Activated T-cell treated with anti-CD3 and anti-CD28 coated beads, Interleukin-2, amount 50 U/mL, for 72 hours (primary cell): ENCODE measurements at places on chromosomes 3 and 15.

GRCh38 chr3:160052385-160053047 is 63.9 kb downstream of the IL12A start:
- no peak for DNase-seq

GRCh38 chr3:24661175-24661584 is 166.5 kb upstream of the THRB start:
- DNase-seq, result no peak

GRCh38 chr3:181921220-181921619 is 209.5 kb downstream of the SOX2 start:
- DNase-seq, result no peak

- no peak for DNase-seq
These were observed 112.6 kb upstream of the MB21D2 start for GRCh38 chr3:193030276-193030675.

DNA sequence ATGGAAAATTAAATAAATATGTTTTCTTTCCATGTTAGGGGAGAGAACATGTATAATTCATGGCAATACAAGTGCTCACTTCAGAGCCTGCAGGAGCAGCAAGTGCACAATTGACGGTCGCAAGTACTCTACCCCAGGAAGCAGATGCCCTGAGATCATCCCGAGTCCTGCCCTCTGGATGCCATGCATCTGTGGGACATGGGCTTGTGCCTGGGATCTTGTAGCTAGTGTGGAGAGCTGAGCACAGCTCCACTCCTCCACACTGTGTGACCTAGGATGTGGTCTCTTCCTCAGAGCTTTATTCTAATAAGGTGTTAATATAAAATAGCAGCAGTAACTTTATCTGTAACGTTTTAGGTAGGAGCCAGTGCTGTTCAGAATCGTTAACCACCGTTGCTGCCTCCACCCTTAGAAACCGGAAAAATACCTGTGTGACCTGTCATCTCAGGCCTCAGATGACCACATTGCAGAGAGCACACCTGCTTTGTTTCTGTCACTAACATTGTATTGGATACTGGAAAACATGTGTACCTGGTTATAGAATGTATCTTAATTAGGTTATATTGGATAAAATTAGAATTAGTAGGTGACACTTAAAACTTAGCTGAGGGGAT is 105.0 kb upstream of the GOLGA6L6 start:
- no peak for DNase-seq
